Astrocyte (in vitro differentiated cells and primary cell): ENCODE measurements at places on chromosomes 3 and 15.

GRCh38 chr3:159600291-159600690, 388.3 kb upstream of the IL12A start:
- DNase-seq = no peak

DNA sequence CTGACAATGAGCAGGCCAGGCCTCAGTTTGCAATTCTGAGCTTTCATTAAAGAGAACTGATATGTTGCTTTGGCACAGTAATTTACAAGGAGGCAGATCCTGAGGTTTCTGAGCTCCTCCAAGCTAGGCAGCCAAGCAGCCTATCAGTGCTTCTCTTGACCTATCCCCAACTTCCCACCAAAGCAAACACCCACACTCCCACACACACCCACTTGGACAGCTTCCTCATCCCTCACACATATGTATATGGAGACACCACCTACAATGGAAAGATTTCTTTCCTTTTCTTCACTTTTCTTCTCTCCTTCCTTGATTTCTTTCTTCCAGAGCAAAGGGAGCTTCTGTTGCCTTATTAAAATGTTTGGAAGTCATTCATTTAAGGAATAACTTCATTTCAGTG, 217.0 kb downstream of the NLGN1 start:
- no peak for DNase-seq

DNA sequence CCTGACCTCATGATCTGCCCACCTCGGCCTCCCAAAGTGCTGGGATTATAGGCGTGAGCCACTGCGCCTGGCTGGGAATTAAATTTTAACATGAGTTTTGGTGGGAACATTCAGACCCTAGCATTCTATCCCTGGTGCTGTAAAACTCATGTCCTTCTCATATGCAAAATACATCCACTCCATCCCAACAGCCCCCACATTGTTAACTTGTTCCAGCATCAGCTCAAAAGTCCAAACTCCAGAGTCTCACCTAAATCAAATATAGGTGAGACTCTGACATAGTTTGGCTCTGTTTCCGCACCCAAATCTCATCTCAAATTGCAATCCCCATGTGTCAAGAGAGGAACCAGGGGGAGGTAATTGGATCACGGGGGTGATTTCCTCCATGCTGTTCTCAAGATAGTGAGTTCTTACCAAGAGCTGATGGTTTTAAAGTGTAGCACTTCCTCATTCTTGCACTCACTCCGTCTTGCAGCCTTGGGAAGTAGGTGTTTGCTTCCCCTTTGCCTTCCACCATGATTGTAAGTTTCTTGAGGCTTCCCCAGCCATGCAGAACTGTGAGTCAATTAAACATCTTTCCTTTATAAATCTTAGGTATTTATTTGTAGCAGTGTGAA, 96.2 kb upstream of the PLCL2 start:
- no peak for DNase-seq

GRCh38 chr15:65326117-65326526, 21.6 kb downstream of the RNU5B-1 start:
- DNase-seq = peak; percentile 6

GRCh38 chr3:43958005-43958770, 267.4 kb downstream of the ABHD5 start:
- DNase-seq = no peak

- DNase-seq = no peak
These were observed 299.9 kb upstream of the ADAMTS9 start for GRCh38 chr3:64987726-64988125.

- no peak for DNase-seq
These were observed 90.1 kb downstream of the DUT start for GRCh38 chr15:48421362-48421761.

GRCh38 chr3:71724584-71725270, 475 bp downstream of the EIF4E3 start:
- DNase-seq = no peak

DNA sequence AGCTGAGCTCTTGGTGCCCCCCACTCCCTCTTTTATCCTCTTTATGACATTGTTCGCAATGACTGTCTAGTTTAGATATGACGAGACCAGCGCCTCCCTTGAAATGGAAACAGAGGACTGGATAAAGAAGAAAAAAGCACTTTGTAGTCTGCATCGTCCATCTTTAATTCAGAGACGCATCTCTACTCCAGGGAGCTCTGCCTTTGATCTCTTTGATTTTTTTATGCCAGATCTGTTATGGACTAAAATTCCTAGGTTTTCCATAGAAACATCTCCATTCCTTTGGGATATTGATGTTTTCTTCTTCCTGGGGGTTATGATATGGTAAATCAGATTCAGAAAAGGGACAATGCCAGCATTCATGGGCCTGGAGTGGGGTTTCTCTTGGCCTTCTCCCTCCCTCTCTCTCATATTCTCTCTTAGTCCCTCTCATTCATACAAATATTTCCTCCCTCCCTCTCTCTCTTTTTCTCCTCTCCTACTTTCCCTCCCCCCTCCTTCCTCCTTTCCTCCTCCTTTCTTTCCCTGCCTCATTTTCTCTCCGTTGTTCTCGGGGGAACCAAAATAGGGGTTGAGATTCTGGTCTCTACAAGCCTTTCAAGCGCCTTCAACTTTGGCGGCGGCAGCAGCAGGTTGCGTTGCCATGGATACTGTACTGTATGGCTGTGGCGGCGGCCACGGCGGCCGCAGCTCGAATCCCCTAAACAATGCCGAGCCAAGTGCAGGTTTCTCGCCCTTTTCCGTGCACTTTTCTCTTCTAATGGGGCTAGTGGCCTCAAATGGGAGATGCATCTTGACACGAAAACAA, 45.5 kb downstream of the ZIC4 start:
- DNase-seq = no peak

DNA sequence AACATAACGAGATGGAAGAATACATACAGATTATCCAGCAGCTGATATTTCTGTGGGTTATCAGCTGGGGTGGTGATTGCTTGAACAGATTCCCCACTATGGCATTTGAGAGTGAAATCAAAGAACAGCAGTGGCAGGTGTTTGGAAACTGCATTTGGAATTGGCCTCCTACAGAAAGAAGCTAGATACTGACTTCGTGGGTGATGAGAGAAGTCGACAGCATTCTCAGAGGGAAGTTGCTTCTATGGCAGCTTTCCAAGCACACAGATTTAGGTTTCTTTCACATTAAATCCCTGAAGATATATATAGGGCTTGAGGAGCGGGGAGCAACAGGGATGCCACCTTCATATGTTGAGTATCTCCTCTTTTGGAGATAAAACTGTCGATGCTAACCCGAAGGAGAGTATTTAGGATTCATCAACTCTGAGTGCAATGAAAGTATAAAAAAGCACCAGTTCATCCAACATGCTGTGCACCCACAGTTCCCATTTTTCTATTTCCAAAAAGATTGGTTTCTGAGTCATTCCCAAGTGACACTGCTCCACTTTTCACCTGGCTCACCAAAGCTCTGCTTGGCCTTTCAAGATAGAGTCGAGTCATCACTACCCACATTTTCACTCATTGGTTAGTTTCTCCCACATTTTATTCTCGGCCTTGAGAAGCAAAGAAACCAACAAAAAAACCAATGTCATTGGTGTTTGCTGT, 579.8 kb upstream of the SUCLG2 start:
- DNase-seq = no peak

DNA sequence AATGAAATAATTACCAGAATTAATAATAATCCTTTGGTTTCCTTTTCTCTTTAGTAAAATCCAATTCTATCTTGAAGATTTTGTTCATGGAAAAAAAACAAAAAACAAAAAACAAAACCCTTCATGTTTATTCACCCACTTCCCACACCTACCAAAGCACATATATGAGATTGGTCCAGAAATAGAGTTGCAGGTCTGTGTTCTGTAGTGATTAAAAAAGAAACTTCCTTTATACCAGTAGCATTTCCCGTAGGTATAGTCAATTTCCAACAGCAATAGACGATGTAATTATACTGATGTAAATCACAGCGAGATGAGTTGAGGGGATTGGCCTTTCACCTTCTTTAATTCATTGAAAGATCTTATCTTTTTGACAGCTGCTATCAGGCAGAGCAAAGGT, 194.6 kb downstream of the SOX2 start:
- DNase-seq = no peak

DNA sequence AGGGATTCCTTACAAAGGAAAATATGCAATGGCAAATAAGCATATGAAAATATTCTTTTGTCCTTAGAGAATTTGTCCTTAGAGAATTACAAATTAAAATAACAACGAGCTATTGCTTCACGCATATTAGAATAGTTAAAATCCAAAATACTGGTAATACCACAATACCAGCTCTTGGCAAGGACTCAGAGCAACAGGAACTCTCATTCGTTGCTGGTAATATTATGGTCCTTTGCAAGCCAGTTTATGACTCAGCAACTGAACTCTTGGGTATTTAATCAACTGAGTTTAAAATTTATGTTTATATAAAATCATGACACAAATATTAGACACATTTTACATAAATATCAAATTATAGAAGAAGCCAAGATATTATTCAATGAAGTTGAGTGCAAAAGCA, 1730.4 kb downstream of the SI start:
- no peak for DNase-seq

DNA sequence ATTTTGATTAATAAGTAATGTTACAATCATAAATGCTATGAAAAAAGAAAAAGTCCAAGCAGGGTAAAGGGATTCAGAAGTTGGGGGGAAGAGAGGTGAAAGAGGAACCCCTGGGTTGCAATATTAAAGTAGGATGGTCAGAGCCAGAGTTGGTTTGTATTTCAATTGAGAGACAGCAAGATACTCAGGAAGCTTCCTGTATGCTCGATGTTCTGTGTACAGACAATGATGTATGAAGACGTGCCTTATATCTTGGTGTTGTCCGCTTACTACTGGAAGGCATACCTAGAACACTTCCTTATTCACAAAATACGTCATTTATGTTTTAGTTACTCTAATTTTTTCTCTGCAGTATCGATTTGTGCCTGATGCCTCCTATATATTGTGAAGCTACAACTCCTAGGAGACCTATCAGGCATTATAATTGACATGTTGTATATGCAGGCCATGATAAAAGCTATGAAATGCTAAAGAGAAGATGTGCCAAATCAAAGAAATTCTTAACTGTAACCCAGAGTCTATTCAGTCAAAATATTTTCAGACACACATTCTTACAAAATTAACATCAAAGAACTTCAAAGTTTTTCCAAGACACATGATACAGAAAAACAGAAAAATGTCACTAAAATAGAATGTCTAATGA, 87.5 kb downstream of the TBL1XR1 start:
- no peak for DNase-seq

DNA sequence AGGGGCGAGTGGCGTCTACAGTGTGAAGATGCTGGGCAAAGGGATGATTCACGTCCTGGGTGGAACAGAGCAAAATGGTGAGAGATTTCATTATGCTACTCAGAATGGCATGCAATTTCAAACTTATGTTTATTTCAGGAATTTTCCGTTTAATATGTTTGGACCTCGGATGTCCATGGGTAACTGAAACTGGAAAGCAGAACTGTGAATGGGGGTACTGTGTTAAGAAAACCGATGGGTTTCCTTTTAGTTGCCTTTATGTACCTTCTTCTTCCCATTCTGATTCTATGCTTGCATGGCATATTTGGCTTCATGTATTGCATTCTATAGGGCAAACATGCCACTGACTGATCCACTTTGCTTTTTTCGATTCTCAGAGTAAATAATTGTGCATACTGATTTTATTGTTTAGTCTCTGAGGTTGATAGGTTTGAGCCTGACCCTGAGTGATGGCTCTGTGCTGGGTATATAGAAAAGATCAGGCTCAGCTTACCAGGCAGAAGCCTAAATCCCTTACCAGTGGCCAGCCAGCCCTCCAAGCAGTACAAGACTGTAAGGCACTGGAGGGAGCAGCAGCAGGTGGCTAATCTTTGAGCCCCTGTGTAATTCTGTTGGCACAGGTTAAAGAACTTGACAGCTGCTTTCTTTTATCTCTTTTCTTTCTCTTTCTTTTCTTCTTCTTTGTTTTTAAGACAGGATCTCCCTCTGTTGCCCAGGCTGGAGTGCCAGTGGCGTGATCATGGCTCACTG, 4.5 kb downstream of the QTRT2 start:
- no peak for DNase-seq

DNA sequence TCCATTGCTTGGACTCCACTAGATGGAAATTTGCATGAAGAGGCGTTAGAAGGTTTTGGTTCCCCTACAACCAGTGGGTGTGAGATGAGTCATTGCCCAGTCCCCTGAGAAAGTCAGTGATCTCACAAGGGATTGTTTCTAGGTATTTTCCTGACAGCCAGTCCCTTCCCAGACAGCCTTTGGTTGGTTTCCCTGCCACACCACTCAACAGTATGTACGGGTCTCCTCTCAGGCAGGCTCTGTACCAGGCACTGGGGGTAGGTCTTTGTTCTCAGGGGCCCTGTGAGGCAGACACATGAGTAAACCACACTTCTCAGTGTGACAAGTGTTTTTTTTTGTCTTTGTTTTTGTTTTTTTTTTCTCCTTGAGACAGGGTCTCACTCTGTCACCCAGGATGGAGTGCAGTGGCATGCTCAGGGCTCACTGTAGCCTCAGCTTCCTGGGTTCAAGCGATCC, 4.0 kb downstream of the LAMP3 start:
- peak; percentile 80 for DNase-seq

GRCh38 chr3:11306817-11307589, 34.8 kb downstream of the ATG7 start:
- DNase-seq = peak; percentile 68

DNA sequence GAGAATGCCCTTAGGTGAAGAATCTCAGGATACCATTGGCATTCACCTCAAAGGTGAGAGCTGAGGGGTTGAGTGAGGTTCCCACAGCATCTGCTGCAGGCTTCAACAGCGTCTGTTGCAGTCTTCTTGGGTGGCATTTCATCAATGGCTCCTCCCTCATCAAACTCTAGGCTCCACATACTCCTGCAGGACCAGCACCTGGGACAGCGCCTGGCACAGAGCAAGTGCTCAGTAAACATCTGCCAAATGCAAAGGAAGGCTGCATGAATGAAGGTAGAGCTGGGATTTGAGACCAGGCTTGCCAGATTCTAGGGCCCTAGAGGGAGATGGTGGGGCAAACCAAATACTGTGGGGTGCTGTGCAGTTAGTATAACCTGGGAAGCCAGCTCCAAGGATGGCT, 9.6 kb downstream of the TRH start:
- DNase-seq = no peak

GRCh38 chr3:171412054-171412453, 48.2 kb downstream of the TNIK start:
- DNase-seq = no peak

- DNase-seq = peak; percentile 53
These were observed 42.3 kb upstream of the ROPN1 start for GRCh38 chr3:124034016-124034843.

GRCh38 chr15:93289941-93290617, 201.1 kb upstream of the RGMA start:
- DNase-seq = no peak

DNA sequence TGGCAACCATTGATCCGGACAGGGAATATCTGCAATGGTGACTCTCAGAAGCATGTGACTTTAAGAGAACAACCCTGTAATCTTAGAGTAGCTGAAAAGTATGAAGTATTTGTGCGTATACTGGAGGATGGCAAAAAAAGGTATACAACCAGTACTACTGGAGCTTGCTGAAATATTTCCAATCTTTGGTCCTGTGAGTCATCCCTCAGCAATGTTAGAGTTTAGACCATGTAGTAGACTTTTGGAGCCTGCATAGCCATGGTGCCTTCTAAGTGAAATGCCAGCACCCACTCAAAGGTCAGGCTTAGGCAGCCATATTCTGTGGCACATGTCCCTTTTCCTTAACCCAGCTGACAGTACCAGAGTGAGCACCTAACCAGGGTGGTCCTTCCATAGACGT, 429.4 kb downstream of the NTRK3 start:
- DNase-seq = peak; percentile 53
